Heart left ventricle (tissue), 16 donors: ENCODE measurements at places on chromosomes 13 and 19.

- DNase-seq = no peak
Measured at GRCh38 chr13:40403509-40404241, 262.8 kb downstream of the FOXO1 start.

DNA sequence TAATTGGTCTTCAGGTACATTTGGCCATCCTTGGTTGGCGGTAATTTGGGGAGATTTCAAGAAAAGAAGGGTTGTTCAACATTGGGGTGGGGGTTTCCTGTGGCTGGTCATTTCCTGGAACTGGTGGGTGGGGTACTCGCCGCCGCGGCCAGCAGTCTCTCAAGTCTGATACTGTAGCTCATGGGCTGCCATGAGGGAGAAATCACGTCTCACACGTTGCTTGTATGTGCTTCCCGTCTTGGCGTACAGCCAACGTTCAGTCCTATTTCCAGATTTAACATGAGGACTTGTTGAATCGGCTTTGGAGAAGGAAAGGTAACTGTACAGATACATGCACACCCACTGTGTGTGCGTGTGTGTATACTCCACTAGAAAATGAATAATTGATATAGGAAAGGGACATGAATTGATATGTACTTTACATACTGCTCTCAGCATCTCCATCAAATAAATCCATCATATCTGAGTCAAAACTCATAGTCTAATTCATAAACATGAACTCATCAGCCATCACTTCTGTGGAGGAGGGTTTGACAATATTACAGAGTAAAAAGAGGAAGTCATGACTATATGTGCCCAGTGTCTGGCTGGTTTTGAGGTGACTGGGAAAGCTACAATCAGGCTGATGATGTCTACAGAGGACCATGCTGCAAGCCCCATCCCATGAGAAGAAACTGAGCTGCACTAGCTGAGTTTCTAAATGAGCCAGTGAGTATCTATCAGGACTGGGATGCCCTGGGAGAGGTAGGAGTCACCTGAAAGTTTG is 418.1 kb downstream of the TSHZ3 start:
- no peak for DNase-seq

DNA sequence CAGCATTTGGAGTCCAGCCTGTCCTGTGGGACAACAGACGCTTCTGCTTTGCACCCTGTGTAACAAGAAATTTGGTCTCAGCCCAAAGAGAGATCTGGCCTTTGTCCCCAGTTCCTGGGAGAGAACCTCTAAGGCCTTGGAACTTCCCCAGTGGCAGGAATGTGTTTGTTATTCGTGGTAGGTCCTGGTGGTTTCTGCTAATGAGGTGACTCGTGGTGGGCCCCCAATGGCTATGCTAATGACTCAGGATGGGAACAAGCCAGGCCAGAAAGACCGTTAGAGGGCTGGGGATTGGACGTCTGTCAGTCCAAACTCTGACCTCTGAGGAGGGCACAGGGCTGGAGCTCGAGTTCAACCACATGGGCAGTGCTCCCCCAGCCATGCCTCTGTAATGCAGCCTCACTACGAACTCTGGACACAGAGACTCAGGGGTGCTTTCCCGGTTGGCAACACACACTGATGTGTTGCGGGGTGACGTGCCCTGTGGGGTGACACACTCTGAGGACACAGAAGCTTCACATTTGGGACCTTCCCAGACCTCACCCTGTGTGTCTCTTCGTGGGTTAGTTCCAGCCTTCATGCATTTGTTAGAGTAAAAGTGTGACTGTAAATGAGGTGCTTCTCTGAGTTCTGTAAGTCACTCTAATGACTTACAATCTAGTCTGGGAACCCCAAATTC is 38.9 kb downstream of the TEX29 start:
- no peak for DNase-seq

GRCh38 chr13:110522721-110523120 is 38.8 kb downstream of the RAB20 start:
- no peak for DNase-seq

GRCh38 chr19:16620018-16620417 is 8.0 kb downstream of the MED26 start:
- no peak for DNase-seq

GRCh38 chr13:77113496-77113895 is 86.5 kb upstream of the FBXL3 start:
- DNase-seq = no peak
